ENCODE measurements at places on chromosomes 12 and 14. TPM values are rescaled to one million over a fixed set of nuclear protein-coding genes. Genes with fewer than 3 reads are reported as not detected.
A peak's percentile ranks its signal among the peaks of the same experiment; 100 is the strongest.

GRCh38 chr14:56708704-56709103 is 101.6 kb downstream of the OTX2 start:
- DNase-seq = no peak

DNA sequence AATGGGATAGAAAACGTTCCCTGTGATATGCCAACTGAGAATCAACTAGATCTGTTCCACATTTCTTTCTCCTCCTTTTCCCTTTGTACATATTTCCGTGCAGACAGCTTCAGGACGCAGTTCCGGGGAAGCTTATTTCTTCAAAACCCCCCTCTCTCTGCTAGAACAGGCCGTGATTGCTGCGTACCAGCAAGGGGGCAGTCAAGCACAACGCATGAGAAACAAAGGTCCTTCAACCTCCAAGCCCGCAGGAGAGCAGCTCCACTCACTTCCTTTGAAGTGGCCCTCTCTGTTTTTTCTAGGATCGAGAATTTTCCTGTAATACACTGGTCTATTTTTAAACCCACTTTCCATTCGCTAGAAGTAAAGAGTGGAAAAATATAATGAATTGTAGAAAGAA is 80.8 kb downstream of the ZNF664 start:
- peak; percentile 88 for DNase-seq

DNA sequence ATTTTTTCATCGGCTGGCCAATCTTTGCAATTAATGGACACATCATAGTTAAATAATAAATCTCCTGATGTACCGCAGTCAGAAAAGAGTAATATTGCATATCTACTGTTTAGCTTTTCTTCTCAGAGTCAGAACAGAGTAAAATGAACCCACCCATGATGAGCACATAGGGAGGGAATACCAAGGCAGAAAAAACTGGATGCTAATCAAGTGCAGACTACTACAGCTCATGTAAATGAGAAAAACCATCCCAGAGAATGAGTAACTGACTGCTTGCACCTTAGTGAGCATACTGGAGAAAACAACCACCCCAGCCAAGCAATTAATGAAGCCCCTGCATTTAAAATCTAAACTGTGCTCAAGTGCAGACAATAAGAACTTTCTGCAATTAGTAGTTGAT is 483.7 kb downstream of the MDGA2 start:
- no peak for DNase-seq

- DNase-seq = no peak
Measured at GRCh38 chr12:80056845-80057244, 42.5 kb upstream of the OTOGL start.

DNA sequence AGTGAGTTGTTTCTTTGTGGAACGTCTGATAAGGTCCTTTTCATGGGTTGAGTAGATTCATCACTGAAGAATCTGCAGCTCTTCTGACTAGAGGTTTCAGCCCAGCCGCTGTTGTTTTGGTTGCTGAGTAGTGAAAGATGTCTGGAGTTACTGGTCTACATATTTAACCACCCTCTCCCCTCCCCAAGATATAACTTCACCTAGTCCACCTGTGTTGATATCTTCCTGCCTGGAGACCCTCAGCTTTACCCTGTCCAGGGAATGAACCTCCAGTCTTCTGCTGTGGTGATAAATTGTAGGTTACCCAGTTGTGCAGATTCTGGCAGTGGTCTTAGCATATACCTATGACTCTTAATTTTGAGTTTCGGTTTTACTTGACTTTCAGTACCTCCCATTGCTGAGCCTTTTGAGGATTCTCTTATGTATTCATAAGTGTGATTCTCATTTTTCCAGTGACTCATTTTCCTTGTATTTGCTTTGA is 62.9 kb downstream of the CCDC91 start:
- DNase-seq = no peak

DNA sequence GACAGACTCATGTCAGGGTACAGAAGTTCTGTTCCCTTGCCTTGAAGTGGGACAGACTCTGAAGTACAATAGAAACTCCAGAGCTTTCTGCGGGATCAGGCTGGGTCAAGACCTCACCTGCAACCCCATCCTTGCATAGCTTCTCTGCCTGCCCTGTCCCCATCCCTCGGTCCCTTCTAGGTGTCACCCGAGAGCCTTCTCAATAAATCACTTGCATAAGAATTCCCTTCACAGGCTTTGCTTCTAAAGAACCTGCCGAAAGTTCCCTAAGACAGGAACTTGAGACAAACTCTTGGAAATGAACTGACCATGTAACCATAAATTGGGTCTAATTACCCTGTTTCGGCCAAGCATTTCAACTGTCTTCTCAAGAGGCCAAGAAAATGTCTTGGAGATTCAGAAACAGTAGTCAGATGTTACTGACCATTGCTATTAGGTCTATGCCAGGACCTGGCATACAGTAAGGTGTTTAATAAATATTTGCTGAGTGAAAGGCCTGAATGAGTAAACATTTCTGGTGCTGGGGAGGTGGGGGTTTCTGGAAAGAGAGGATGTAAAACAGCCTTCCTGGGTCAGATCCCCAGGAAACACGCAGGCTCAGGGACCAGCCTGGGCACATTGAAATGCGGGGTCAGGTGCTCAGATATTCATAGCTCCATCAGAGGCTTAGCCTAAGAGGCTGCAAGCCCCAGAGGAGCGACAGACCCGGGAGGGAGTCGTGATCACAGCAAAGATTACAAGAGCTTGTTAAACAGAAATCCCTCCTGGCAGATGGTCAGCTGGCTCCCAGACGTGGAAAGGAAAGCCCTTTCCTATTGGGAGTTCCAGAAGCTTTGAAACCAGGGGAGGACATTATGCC is 226.2 kb upstream of the LHX5 start:
- DNase-seq = peak; percentile 41

- no peak for DNase-seq
Measured at GRCh38 chr12:2356601-2357125, 303.9 kb downstream of the CACNA1C start.

DNA sequence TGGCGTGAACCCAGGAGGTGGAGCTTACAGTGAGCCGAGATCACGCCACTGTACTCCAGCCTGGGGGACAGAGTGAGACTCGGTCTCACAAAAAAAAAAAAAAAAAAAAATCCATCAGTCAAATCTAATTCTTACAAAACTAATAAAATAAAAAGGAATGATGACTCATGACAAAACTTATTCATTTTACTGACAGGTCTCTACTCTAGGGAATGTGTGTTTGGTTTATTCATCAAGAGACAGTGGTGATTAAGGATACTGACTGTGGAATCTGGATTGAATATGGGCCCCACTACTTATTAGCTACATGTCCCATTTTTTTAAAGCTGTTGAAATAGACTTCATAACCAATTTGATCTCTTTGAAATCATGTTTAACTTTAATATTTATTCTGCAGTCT is 29.3 kb upstream of the GAS2L3 start:
- no peak for DNase-seq

DNA sequence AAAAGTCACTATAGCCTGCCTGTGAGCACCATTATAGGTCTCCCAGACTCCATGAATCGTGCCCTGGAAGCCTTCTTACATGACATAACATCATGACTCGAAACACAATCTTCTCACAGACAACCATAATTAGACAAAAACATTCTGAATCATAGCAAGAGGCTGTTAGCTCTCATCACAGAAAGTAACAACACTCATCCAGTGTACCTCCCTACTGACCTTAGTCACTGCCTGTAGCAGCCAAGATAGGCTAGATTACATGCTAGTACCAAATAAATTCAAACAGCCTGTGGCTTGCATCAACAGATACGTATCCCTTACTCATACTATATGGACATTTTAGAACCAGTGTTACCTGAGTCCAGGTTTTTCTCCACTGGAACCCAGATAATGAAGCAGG is 663.8 kb upstream of the FOXG1 start:
- no peak for DNase-seq

GRCh38 chr12:120479458-120479857 is 9.9 kb upstream of the SRSF9 start:
- peak; percentile 56 for DNase-seq

- DNase-seq = no peak
Measured at GRCh38 chr12:42957561-42958290, 368.2 kb upstream of the PRICKLE1 start.

- DNase-seq = no peak
Measured at GRCh38 chr12:77777274-77777673, 53.4 kb upstream of the NAV3 start.

- no peak for DNase-seq
Measured at GRCh38 chr14:20424851-20425250, 11.1 kb downstream of the KLHL33 start.

PLCZ1 gene
- not detected for total RNA-seq

DNA sequence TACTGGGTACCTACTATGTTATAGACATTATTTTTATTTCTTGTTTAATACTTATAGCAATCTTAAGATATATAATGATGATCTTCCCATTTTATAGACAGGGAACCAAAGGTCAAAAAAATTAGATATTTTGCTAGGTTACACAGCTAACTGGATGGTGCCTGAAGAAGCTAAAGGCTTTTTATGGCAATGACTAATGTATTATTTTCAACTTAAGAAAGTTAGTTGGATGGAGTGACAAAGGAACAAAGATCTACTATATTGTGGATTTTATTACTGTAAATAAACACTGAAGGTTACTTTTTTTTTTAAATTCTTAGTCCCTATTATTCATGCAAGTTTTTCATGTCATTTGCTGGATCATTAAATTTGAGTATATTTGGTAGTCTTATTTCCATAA is 227.9 kb downstream of the GPHN start:
- DNase-seq = no peak

PCED1B gene
- total RNA-seq = 5.1 TPM

DNA sequence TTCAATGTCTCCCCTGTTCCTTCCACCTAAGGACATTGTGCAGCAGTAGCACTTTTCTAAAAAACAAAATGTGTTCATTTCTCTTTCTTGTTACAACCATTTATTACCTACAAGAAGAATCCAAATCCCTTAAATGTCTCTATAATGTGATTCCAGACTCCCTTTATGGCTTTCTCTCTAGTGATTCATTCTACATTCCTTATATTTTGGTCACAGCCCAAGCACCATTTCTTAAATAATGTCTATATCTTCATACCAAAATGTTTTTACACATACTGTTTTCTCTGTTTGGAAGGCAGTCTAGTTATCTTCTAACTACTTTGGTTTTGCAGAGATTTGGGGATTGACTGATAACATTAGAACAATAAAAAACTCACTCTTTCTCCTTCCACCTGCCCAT is 1037.3 kb upstream of the FLRT2 start:
- DNase-seq = no peak

DNA sequence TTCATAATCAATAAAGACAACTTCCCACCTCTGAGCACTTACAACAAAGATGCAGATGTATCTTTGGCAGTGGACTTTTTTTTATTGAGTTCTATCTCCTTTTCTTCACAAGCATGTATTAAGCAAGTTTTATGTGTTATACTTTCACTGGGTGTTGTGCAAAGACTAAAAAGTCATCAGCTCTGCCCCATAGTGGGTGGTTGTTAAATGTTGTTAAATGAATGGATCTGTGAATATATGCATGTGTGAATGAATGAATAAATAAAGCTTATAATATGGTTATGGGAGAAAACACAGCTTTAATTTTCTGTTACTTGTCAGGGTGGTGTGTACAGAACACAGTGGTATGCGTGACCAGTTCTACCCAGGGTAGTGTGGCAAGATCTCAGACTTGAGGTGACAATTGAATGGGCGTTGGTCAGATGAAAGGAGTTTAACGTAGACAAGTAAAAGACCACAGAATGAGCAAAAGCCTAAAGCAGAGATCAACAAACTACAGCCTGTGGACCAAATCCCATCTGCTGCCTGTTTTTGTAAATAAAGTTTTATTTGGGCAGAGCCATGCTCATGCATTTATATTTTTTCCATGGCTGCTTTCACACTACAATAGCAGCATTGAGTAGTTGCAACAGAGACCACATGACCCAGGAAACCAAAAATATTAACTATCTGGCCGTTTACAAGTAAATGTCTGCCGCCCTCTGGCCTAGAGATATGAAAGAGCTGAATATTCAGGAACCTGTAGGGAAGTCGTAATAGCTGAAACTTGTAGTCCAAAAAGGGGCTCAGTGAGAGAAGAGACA is 207.4 kb upstream of the EEA1 start:
- DNase-seq = no peak

DNA sequence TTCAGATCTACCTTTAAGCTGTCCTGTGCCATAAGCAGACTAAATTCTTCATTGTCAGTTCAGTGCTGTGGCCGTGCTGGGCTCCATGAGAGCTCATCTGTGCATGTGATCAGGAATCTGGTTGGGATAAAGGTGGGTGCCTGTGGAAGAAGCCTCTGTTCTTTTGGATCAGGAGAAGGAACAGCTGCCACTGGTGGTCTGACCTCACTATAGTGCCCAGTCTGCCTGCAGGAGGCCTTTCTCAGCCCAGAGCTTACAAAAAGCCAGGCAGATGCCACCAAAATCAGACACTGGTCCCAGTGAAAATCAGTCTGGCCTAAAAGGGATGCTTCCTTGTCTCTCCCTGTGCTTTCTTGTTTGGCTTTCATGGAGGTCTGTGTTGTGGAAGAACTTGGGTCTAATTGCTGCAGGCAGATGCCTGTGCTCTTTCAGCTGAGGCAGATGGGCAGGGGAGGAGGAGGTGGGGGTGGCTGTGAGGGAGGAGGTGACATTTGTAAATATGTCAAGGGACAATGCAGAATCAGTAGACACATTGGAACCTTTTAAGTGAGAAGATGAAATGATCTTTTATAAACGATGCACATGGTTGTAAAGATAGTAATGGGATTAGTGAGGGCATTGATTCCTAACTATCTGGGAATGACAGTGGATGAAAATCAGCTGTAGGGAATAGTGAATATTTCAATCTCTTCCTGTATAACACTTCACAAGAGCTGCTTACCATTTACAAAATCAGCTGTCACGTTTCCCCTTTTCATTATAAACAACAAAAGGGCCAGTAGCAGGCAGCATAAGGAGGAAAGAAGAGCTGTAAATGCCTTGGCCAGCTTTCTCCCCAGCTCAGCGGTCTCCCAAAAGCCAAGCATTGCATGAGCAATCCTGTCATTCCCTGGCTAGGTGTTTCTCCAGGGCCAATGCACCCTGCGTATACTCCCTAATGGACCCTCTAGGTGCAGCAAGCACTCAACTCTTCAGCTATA is 44.6 kb downstream of the CACNA2D4 start:
- no peak for DNase-seq

DNA sequence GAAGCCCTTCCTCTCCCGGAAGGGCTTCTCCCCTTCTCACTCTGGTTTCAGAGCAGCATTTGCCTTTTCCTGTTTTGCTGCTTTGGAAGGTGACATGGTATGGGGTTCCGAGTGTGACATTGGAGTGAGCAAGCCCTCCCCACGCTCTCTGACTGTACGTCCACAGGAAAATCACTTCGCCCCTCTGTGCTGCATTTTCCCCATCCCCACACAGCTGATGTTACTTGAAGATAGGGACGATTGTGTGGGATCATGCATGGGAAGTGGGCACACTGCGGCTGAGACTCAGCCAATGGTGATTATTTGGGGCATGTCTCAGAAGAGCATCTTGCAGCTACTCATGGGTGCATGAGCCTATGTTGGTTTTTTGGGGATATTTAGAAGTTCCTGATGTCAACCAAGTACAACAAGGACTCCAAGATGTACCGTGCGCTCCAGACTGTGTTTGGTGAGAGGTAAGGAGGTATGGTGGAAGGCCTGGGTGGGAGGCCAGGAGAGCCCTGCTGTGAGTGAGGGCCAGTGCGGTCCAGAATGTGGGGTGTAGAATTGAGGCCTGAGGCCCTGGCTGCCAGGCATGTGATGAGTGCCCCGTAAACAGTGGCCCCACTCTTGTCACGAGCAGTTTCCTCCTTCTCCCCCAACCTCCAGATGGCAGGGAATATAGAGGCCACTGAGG is 15.1 kb downstream of the CYP46A1 start:
- no peak for DNase-seq

TPCN1 gene
- total RNA-seq = 12.2 TPM

MEG3 gene
- total RNA-seq = not detected

CEBPE gene
- not detected for total RNA-seq
